Activated T-cell treated with anti-CD3 and anti-CD28 coated beads, Interleukin-2, amount 50 U/mL, for 1 hour (primary cell): ENCODE measurements at places on chromosomes 4 and X.

GRCh38 chr4:152307669-152308068 is 228.2 kb downstream of the FBXW7 start:
- no peak for DNase-seq

- no peak for DNase-seq
Measured at GRCh38 chrX:46647251-46647650, 73.7 kb downstream of the CHST7 start.

DNA sequence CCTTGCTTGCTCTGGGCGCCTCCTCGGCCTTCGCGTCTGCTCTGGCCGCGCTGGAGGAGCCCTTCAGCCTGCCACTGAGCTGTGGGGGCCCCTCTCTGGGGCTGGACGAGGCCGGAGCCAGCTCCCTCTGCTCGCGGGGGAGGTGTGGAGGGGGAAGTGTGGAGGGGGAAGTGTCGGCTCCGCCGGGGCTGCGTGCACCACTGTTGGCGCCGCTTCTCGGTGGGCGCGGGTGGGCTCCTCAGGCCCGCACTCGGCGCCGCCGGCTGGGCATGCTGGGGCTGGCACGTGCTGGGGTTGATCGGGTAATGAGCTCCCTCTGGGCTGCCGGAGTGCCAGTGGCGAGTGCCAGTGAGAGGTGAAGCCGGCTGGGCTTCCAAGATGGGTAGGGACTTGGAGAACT is 116.7 kb downstream of the CPXCR1 start:
- DNase-seq = no peak

DNA sequence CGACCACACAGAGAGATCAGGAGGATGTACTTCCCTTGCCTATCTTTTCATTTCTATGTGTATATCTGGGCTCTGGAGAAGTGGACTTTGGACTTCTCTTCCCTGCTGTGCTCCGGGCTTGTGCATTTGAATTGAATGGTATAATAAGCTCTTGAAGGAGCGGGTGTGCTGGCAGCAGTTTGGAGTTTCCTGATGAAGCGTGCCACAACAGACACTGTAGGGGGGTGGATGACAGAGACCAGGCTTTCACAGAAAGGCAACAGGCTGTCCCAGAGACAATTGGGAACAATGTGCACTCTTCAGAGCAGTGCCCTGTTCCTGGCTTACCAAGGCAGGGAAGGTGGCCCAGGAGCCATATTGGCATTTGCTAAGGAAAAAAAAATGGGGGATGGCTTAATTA is 170.1 kb downstream of the FRMPD4 start:
- DNase-seq = no peak

DNA sequence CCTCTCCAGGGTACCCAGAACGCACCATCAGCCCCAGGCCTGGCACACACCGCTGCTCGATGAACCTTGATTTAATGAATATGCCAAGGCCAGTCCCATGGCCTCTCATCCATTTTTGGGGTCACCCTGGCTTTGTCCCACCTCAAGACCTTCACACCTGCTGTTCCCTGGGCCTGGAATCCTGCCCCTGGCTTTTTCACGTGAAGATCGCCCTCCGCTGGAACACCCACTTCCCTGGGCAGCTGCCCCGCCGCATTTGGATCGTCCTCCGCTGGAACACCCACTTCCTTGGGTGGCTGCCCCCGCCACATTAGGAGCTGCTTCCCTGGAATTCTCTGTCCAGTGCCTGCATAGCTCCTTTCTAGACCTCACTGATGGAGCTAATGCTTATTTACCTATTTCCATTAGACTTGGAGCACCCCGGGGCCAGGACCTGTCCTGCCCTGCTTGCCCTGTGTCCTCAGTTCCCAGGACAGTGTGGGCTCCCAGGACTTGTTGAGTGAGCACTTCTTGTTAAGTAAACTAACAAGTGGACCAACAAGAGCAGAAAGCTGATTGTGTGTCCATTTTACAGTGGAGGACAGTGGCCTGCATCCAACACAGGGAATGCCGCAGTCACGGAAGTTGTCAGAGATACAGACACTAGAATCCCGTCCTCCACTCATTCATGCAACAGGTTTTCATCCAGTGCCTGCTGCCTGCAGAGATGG is 12.5 kb downstream of the BLOC1S4 start:
- no peak for DNase-seq

DNA sequence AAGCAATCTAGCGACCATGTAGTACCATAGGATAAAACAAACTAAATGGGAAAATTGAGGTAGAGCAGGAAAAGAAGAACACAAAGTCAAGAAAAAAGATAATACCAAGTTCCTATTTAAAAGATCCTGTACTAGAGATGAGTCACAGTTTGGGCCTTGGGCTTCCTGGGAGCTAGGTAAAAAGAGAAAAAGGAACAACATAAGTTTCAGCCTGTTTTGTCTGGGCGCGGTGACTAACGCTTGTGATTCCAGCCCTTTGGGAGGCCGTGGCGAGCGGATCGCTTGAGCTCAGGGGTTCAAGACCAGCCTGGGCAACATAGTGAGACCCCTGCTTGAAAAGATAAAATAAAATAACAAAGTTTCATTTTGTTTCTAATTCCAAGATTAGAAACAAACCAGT is 14.0 kb upstream of the TMEM156 start:
- no peak for DNase-seq

DNA sequence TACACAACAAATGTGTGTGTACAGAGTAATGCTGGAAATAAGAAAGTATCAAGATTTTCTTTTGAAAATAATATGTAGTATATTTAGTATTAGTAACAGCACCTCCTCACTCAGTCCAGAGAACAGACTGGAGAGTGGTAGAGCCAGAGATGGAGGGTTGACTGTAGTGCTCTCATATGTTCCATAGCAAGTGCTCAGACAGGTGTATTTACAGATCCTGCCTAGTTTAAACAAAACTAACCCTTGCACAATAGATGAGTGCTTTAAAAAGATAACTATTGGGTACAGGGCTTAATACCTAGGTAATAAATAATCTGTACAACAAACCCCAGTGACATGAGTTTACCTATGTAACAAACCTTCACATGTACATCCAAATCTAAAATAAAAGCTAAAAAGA is 381.0 kb upstream of the EMCN start:
- no peak for DNase-seq
